ENCODE measurements at places on chromosomes 3 and 15.

DNA sequence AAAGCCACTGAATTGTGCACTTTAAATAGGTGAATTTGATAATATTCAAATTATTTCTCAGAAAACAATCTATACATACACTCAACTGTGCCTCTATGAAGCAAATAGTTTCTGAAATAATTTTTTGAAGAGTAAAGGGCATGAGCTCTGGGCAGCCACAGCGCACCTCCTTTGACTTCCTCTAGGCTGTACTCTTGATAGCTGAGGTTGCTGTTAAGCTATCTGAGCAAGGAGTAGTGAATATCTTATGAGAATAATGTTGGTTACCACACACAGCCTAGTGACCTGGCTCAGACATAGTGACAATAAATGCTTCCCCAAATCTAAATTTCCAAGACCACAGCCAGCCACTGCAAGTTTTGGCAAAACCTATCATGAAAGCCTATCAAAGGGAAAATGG lies 11.6 kb upstream of the SEC61A1 start:
- no peaks in the 10 kb centered on the region for H3K27me3 ChIP-seq
- H3K27ac ChIP-seq: no peak overlapping the region
- H3K4me3 ChIP-seq: no peak overlapping the region
- no peaks in the 10 kb centered on the region for H3K4me1 ChIP-seq
- DNase-seq: no peak

GRCh38 chr3:151318313-151318712 lies 1.7 kb upstream of the GPR87 start:
- no peaks in the 10 kb centered on the region for H3K36me3 ChIP-seq
- no peak overlapping the region for H3K27ac ChIP-seq
- DNase-seq: no peak

GRCh38 chr3:140051019-140051957 lies 116.3 kb downstream of the CLSTN2 start:
- no peak for DNase-seq
- H3K36me3 ChIP-seq: no peaks in the 10 kb centered on the region
- no peak overlapping the region for H3K27ac ChIP-seq
- H3K4me3 ChIP-seq: no peak overlapping the region

GRCh38 chr3:55486101-55486856 lies 827 bp downstream of the WNT5A start:
- peak overlapping the region; percentile 69 for H3K4me3 ChIP-seq
- no peaks in the 10 kb centered on the region for H3K27me3 ChIP-seq
- DNase-seq: peak; percentile 83

DNA sequence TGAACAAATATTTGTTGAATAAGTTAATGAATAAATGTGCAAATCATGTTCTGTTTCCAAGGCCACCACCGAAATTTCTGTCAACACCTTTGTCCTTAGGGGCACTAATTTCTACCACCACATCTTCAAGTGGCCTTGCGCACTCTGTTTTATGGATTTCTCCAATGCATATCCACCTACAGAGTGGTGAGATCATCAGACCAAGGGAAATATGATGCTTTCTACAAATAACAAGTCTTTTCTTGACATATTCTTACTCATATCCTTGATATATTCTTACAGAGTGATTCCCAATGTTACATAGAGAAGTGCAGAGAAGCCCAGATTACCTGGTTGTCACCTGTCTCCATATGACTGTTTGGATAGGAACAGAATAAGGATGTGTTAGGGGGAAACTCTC lies 36.1 kb upstream of the TMCO5A start:
- H3K36me3 ChIP-seq: no peaks in the 10 kb centered on the region
- no peak for DNase-seq
- H3K4me1 ChIP-seq: no peaks in the 10 kb centered on the region
- no peaks in the 10 kb centered on the region for H3K27me3 ChIP-seq
- H3K4me3 ChIP-seq: no peak overlapping the region

Data from kidney (tissue), 22 donors.